ENCODE measurements at places on chromosomes 11 and 22.

DNA sequence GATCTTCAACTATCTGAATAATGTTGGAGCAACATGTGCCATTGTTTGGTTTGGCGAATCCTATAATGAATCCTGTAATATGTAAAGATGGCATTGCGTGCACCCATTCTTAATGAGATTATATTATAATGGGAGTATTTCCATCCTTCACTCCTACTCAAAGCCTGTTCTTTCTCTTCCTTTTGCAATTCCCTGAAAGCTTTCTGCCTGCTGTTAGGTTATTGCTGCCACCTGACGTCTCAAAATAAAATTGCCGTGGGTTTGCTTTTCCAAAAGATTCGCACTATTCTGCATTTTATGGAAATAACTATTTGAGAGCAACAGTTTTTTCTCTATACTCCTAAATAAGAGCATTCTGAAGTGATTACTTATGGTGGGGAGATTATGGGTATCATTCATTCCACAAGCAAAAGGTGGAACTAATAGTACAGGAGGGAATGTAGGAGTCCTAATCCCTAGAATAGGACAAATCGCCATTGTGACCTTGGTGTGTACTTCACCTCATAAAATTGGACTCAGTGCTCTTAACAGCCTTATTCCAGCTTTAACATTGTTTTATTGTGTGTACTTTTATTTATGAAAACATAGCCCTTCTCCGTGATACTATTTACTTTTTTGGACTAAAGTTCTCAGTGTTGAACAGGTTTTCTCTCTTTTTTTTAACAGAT, 69.6 kb upstream of the ALKBH3 start:
- DNase-seq = no peak

DNA sequence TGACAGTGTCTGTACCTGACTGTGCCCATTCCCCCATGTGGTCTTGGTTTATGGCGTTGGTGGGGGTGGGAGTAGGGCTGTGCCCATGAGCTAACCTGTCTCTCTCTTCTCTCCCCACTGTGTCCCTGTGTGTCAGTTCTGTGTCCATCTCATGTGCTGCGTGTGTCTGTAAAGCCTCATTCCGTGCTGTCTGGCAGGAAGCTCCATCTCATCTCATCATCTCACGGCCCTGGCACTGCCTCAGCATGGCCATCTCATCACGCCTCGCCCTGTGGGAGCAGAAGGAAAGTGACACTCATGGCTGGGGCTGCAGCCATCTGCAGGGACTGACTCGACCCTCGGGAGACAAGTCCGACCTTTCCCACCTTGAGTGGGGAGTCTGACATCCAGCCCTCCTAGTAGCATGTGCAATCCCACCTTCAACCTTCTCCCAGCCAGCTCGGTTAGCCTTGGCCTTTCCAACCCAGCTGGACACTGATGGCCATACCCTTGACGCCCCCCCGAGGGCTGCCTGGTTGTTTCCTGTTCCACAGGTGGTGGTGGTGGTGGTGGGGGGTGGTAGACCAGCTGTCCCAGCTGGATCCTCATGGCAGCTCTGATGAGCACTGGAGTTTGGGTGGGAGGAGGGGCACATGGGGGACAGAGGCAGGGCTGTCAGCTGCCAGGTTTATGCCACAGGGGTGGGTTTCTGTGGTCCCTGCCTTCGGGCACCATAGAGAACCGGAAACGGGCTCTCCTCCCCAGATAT, 19.0 kb downstream of the MYO18B start:
- DNase-seq = no peak

GRCh38 chr11:101127699-101128570, 1.7 kb downstream of the PGR start:
- DNase-seq = no peak

DNA sequence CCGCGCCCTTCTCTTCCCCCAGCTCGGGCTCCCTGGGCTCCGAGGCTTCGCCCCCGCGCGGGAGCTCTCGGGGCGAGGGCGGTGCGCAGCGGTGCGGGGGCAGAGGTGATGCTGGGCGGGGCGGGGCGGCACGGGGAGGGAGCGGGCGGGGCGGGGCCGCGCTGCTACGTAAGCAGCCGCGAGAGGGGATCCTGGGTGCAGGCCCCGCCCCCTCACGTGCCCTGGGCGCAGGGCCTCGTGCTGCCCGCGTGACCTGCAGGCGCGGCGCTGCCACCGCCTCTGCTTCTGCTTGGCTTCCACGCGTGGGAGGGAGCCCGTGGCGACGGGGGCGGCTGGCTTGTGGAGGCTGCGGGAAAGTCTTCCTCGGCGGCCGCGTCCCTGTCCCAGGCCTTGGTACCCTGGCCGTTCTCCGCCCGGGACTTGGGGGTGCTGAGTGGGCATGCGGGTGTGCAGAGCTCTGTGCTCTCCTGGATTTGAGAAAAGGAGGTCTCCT, 132.6 kb upstream of the HSD17B12 start:
- no peak for DNase-seq

DNA sequence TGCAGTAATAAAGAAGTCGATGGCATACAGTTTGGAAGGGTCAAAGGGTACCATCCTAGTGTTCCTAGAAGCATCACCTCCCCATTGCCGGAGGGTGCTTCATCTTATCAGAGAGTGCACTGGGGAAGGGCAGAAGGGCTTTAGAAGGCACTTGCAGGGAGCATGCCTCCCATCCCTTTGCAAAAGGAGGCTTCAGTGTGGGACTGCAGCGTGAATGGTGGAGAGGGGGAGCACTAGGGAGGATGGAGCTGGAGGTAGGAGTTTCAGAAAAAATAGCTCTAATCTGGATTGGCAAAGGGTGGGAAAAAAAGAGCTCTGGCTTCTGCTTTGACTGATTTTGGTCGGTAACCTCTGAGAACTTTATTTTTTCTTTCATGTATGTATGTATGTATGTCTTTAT, 5.0 kb downstream of the NTM start:
- no peak for DNase-seq

All from thoracic aorta (tissue), 2 donors.